Activated naive CD4-positive, alpha-beta T cell treated with anti-CD3 and anti-CD28 coated beads for 36 hours (primary cell): ENCODE measurements at places on chromosomes 16 and 17. TPM values are rescaled to one million over a fixed set of nuclear protein-coding genes. Genes with fewer than 3 reads are reported as not detected.
A peak's percentile ranks its signal among the peaks of the same experiment; 100 is the strongest.

Gene ZNRF1
- total RNA-seq = 35.3 TPM

Gene RNF227
- total RNA-seq = 3.1 TPM

DNA sequence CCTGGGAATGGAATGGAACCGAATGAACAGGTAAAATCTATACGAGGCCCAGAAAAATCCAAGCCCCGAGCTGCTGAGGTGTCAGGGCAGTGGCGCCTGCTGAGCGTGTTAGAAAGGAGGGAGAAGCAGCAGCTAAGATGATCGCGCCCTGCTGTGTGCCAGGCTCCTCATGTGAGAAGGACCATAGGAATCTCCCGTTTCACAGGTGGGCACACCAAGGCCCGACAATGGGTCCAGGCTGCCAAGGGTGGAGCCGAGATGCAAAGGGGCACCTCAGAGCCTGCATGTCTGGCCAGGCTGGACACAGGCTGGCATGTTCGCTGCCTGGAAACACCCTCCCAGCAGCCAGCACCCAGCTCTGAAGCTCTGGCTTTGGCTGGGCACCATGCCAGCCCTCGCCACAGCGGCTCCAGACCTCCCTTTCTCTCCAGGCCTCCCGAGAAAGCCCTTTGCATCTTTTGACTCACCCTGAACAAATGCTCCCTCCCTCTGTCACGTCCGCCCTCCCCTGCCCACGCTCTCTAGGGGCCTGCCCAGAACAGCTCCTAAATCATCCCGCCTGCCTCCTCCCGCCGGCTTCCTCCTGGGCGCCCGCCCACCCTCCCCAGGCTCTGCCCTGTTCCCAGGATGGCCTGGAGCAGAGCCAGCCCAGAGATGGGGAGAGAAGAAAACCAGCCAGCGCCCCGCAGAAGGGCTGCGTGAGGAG is 217.8 kb upstream of the GSE1 start:
- peak; percentile 3 for DNase-seq

GRCh38 chr17:31917065-31917529 is 15.6 kb upstream of the UTP6 start:
- DNase-seq = no peak

DNA sequence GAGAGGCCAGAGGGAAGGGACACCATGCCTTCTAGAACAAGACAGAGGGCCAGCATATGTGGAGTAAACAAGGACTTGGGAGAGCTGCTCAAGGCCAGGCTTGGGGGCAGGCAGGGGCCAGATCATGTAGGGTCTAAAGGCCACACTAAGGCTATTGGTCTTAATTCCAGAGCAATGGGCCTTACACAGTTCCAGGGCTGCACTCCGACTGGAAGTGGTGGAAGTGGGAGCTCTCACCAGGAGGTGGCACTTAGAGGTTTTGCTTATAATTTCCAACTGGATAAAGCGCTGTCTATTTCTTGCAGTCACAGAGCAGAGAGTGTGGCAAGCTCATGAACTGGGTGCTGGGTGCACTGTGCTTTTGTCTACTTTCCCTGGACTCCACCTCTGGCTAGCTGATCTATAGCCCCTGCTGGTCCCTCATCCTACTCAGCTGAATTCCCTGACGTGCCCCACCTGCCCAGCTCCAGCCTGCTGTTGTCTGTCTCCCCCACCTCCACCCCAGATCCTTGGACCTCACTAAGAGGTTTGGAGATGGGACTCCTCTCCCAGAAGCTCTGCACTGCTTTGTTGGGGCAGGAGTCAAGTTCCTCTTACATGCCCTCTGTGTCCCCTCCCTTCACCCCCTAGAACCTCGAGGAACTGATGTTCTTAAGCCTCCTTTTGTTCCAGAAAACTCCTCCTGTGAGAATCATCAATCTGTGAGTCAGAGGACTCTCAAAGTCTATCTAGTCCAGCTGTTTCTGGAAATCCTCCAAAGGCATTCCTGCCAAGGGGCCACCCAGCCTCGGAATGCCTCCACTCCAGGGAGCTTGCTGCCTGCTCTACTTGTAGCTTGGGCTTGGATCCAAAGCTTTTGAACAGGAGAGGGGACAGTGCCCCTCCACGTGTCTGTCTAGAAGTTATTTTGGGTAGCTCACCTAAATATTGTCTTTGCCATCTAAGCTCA is 48.1 kb upstream of the KSR1 start:
- no peak for DNase-seq

DNA sequence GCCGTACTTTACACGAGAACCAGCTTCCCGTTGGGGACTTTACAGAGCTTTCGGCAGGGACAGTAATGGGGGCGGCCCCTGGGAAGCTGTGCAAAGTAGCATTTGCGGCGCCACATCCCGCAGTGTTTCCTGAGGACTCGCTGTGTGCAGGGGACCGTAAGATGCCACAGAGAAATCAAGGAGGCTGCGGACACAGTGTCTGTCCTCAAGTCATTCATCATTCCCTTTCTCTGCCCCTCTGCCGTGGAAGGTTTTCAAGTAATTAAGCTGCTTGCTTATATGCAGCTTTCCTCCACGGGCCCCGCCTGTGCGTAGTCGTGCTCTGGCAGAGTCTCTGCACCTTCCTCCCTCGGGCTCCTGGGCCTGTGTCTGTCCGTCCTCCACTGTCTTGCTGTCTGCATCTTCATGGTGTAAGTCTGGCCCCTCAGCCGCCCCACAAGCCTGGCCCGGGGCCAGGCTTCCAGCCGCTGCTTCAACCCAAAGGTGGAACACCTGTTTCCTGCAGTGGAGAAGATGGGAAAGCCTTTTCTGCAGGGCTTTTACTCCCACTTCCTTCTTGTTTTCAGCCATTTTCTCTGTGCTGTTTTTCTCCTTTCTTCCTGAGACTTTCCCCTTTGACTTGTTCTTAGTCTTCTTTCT is 216.9 kb upstream of the CHMP6 start:
- DNase-seq = peak; percentile 80

Gene HBM
- total RNA-seq = not detected

DNA sequence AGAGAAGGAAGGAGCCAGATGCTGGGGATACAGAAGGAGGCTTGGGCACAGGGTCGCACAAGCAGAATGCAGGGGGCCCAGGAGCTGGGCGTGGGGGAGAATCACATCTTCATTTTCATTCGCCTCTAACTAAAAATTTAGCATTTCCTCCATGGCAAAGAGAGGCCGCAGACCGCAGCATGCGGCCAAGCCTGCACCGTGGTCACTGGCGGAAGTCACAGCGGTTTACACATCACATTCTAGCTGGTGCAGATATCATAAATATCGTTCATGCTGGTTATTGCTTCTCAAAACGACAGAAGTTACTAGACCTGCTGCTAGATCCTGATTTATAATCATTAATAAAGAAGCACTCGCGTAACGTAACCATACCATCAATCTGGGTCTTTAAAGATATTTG is 162.0 kb downstream of the NTN1 start:
- no peak for DNase-seq

DNA sequence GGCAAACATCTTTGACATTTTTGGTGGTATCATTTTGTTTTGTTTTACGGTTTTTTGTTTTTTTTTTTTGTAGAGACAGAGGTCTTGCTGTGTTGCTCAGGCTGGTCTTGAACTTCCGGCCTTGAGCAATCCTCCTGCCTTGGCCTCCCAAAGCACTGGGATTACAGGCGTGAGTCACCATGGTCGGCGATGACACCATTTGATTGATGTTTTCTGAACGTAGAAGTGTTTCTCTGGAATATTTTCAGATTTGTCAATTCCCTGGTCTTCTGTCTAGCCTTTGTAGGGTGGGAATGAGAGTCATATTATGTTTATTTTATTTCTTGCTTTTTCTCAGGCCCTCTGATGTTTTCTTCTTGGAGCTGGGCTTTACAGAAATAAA is 32.2 kb upstream of the BRD7 start:
- no peak for DNase-seq

DNA sequence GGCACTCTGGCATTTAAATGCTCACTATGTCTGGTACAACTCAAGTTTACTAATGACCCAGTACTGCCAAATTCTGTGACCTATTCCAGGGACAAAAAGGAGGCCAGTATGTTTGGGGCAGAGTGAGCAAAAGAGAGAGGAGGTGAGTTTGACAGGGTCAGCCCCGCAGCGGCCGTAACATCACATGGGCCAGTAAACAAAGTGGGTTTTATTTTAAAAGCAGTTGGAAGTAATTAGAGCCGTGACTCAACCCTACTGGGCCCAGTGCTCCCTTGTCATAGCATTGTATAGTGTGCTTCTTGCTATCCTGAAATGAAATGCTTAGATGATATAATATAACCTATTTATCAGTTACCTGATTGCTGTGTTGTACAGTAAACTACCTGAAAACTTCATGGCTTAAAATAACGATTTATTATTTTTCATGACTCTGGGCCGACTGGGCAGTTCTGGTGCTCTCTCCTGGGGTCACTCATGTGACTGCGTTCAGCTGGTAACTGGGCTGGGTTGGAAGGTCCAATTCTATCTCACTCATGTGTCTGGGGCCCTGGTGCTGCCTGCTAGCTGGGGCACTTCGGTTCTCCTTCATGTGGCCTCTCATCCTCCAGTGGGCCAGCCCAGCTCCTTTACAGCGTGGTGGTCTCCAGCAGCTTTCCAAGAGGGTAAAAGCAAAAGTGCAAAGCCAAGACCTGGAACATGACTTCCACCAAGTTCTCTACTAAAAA is 27.4 kb downstream of the IQCK start:
- DNase-seq = no peak

DNA sequence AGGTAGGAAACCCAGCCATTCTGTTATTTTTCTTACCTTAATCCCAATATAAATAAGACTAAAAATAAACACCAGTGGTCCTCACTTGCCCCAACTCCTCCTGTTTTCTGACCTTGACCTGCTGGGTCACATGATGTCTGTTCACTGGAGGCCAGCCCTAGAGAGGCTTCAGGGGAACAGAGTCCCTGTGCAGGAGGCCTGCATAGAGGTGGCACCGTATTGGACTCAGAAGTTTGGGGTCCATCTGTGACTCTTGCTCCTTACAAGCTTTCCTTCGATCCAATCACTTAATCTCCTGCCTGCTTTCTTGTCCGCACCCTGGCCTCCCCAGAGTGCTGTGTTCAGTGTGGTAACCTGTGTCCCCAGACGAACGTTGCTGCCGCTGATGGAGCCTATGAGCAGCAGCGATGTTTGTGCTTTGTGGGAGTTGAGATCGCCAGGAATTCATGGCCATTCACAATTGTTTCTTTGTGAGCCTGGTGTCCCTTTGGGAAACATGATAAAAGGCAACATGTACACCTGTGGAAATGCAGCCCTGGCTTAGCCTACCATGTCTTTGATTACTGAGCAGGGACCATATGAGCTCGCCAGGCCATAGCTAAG is 4.7 kb downstream of the IGSF6 start:
- DNase-seq = no peak

DNA sequence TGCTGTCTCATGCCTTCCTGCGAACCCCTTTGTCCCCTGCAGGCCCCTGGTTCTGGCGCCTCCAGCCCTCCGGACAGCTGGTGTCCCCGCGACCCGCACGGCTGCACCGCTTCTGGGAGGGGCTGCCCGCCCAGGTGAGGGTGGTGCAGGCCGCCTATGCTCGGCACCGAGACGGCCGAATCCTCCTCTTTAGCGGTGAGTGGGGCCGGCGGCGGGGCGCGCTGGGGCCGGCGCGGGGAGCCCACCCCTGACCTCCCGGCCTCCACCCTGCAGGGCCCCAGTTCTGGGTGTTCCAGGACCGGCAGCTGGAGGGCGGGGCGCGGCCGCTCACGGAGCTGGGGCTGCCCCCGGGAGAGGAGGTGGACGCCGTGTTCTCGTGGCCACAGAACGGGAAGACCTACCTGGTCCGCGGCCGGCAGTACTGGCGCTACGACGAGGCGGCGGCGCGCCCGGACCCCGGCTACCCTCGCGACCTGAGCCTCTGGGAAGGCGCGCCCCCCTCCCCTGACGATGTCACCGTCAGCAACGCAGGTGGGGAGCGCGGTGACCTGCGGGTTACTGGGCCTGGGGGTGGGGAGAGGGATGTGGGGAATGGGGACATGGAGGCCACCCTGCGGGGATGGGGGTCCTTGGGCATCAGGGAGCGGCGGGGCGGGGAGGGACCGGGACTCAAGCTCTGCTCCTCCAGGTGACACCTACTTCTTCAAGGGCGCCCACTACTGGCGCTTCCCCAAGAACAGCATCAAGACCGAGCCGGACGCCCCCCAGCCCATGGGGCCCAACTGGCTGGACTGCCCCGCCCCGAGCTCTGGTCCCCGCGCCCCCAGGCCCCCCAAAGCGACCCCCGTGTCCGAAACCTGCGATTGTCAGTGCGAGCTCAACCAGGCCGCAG is 7.1 kb upstream of the IL32 start:
- peak; percentile 75 for DNase-seq

Gene CCL8
- total RNA-seq = not detected

Gene STH
- not detected for total RNA-seq

- no peak for DNase-seq
These were observed 90.2 kb upstream of the ERCC4 start for GRCh38 chr16:13829697-13830299.

DNA sequence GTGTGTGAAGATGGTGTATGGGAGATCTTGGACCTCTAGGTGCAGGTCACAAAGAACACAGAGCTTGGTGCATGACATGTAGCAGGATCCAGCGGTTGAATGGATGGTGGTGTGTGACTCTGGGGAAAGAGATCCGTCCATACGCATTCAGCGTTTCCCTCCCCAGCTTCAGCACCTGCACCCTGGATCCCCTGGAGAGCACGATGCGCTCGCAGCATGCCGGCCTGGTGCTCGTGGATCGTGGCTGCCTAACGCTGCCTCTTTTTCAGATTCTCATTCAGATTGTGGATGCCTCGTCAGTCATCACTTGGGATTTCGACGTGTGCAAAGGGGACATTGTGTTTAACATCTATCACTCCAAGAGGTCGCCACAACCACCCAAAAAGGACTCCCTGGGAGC is 70.9 kb downstream of the SEC14L1 start:
- DNase-seq = no peak

Gene GAS2L2
- total RNA-seq = 0.07 TPM

- no peak for DNase-seq
These were observed 73.9 kb downstream of the RPH3AL start for GRCh38 chr17:278676-279059.

Gene GOT2
- total RNA-seq = 156 TPM

DNA sequence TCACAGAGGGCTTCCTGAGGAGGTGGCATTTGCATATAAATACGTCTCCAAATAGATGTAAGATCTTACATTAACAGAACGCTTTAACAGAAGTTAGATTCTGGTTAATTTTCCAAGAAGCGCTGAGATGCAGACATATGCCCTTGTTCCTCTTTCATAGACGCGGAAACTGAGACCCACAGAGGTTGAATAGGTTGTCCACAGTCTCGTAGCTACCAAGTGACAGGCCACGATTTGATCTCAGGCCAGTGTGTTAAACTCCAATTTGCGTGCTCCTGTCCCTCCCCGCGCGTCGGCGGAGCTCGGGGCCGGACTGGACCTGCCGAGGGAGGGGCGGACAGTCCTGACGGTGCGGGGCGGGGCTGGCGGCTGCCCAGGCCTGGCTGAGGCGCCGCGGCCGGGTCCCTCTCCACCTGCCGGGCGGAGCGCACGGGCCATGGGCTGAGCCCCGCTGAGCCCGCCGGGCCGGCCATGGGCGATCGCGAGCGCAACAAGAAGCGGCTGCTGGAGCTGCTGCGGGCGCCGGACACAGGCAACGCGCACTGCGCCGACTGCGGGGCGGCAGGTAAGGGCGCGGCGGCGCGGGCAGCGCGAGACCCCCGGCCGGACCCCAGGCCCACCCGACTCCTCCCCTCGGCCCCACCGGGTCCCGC is at the start of gene ADAP2:
Gene ADAP2 (plus strand): TSS at position 402 of the 653 bp plus-strand sequence. CDS start 70 bp downstream, at position 472.
- DNase-seq = no peak

- DNase-seq = no peak
These were observed 1.3 kb upstream of the NOL3 start for GRCh38 chr16:67169011-67169451.
